Tongue (tissue), 3 donors: ENCODE measurements at places on chromosomes 13 and 19.

DNA sequence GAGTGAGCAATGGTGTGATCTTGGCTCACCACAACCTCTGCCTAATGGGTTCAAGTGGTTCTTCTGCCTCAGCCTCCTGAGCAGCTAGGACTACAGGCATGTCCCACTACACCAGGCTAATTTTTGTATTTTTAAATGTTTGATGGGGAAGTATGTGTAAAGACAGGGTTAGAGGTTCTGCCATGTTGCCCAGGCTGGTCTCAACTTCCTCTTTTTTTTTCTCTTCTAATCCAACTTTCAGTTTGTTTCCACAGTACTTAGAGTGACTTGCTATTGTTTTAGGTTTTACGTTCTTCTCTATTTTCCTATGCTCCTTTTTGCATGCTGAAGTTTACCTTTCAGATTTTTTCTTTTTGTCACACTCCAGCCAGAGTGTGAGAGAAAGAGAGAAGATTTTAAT is 1433.0 kb downstream of the UQCRFS1 start:
- DNase-seq: no peak

DNA sequence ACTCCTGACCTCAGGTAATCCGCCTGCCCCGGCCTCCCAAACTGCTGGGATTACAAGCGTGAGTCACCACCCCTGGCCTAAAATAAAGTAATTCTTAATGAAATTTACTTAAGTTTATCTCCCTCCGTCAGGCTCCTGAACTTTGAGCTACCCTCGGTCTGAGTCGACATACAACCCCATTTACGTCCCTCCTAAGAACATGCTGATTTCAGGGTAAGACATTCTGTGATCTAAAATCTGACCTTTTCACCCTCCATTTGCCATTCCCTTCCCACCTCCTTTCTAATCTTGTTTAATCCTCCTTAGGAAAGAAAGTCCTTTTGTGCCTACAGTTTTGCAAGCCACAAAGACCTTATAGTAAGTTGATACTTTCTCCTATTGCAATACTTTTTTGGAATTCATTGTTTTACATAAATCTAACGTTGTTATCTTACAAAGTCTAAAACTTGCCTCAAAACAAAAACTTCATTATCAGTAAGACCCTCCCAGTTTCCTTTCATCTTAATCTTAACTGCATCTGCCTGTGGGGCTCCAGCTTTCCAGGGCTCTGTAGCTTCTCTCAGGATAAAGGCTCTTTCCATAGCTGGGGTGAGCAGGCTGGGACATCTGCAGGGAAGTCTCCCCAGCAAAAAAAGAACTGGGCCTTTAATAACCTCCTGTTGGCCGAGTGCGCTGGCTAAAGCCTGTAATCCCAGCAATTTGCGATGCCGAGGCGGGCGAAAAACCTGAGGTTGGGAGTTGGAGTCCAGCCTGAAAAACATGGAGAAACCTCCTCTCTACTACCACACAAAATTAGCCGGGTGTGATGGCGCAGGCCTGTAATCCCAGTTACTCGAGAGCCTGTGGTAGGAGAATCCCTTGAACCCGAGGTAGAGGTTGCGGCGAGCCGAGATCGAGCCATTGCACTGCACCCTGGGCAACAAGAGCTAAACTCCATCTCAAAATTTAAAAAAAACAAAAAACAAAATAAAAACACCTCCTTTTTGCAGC is 143.1 kb downstream of the ZNF737 start:
- peak; percentile 32 for DNase-seq

DNA sequence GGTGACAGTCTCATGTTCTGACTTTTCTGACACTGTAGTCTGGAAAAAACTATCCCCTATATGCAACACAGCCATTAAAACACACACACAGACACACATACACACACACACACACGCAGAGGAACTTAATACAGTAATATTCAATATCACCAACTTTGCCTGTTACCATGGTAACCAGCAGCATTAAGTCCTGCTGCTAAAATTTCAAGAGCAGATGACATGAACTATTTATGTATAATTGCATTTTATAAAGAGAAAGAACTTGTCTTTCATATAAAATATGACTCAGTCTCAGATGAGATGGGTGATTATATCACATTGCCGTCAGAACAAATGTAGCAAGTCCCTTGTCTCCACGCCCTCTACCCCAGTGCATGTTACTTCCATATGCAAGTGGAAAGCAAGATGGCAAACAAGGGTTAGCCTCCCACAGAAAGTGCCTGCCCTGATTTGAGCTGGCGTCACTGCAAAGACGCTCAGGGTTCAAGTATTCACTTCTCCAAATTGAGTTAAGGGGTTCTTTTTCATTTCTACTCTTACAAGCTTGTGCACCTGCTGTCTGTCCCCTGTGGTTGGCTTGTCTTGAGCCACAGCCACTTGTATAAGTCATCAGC is 576.8 kb downstream of the UQCRFS1 start:
- no peak for DNase-seq

- DNase-seq: no peak
Observed at GRCh38 chr13:114194853-114195252, 15.8 kb downstream of the CFAP97D2 start.

DNA sequence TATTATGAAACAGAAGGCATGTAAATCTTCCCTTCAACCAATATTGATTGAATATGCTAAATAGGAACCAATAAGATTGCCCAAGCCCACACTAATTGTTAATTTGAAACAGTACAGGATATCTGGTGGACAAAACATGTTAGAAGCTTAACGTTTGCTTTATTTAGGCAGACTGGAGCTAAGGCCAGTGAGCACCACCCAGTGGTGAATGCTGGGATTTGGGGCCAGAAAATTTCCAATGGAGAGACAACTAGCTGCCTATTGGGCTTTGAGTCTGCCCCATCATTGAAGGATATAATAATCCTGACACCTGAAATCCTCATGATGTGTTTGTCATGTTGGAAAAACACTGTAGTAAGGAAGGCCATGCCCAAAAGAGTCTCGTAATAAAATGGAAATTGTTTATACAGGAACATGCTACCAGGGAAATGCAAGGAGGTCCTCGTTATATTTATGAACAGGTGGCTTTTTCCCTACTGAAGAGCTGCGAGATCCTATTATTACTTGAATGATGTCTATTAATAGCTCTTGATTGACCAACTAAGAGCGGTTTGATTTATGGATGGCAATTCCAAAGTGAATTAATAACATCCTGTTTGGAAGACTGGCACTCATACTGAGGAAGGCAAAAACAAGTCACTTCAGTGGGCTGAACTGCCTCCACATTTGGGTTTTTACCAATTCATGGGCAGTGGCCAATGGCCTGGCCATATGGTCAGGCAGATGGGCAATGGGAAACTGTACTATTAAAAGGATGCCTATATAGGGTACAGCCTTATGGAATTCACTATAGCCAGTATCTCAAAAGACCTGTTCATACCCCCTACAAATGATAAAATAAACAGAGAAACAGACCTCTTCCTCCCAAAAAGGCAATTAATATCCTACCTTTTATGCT is 8.7 kb downstream of the SIGLECL1 start:
- DNase-seq: peak; percentile 43

GRCh38 chr13:48094404-48094780 is 512 bp downstream of the MED4 start:
- DNase-seq: peak; percentile 48

DNA sequence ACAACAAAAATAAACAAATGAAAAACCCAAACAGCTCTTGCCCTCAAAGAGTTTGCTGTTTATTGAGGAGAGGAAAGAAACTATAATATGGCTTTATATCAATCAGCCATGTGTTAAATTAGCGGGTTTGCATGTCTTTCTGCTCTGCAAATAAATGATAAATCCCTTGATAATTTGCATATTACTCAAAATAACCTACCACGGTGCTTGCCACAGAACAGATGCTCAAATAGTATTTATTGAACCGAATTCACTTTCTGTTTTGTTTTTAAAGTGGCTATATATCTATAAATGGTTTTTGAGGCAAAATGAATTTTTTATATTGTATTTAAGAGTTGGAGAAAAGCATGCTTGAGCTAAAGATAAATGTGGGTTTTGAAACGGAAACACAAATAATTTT is 428.1 kb downstream of the ITGBL1 start:
- DNase-seq: no peak

- no peak for DNase-seq
Observed at GRCh38 chr13:19646063-19646462, 12.6 kb downstream of the MPHOSPH8 start.

DNA sequence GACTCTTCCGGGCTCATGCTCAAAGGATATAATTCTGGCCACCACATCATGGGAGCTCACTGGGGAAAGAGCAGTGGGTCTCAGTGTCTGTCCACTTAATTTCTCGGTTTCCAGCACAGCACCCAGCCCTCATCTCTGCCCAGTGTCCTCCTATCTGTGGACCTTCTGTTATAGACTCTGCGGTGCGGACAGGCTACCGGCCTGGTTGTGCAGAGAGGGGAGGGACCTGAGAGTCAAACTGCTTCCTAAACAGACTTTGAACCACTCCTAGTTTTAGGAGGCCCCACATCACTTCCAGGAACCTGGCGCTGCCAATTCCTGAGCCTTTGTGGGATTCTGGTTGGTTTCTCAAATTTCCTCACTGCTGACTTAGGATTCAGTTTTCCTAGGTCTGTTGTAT is 59.8 kb upstream of the MED4 start:
- DNase-seq: no peak

DNA sequence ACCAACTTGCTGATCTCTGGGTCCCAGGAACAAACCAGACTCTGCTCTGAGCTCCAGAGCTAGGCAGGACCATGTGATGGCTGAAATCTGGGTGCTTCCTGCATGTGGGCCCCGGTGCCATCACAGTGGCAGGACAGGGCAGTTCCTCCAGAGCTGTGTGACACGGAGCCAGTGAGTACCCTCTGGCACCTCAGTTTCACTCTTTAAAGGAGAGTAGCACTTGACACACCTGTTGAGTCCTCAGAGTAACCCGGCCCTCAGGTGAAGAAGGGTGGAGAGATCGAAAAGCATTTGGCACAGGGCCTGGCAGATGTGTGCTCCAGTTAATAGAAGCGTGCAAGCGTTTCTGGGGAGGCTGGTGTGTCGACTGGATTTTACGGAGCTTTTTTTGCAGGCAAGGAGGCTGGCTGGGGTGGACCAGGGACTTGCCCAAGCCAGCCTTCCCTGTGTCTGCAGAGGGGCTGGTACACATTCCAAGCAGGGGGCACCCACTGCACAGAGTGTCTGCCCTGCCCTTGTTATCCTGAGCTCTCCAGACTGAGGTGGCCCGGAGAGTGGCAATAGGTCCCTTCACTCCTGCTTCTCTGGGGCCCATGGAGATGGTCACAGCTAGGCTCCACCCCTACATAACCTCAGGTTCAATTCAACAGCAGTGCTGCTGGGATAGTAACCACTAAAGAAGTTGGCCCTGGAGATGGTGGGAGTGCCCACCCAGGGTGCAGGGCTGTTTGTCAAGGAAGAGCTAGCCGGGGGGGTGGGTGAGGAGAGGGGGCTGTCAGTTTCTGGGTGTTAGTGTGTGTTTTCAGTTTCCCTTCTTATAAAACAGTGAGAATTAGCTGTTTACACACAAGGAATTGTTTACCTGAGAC is 8.3 kb downstream of the RPS19 start:
- DNase-seq: no peak

DNA sequence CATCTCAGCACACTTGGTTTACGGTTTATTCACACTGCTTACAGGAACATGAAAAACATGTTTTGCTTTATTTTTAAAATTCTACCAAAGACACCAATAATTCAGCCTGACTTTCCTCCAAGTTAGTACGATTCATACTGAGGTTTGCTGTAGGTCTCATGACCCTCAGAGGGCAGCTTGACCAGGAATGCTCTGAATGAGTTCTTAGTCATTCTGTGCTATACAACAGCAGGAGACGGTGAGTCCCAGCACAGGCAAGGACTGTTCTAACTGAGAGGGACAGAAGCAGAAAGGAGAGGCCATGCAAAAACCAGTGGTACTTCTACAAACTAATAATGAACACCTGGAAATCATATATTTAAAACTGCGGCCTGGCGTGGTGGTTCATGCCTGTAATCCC is 6.4 kb downstream of the GRTP1 start:
- no peak for DNase-seq

DNA sequence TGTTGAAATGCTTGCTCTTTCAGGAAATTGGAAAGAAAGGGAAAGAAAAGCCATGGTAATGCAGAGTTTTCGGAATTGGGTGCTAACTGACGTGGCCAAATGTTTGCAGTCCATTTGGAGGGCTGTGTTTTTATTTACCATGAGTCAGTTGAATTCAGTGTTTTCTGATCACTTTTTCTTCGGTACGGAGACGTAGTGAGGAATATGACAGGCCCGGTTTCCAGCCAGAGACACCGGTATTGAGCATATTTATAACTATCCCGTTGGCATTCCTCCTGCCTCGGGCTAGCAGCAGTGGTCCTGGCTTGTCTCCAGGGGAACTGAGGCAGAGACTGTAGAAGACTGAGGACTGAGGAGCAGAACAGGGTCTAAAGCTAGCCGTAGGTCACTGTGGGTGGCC is 1.0 kb downstream of the CDC16 start:
- no peak for DNase-seq

DNA sequence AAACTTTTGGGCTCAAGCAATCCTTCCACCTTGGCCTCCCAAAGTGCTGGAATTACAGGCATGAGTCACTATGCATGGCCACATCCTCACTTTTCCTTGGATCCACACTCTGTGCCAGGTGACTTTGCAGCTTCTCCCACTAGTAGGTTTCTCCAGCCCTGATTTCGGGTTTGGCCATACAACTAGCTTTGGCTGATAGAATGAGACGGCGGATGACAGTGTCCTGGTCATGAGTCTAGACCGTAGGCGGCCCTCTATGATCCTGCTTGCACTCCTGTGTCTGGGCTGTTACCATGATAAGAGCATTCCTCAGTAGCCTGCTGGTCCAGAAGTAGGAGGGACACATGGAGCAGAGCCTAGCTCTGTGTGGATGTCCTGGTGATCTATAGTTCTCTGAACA is 112.5 kb upstream of the KL start:
- no peak for DNase-seq

GRCh38 chr19:56946159-56946558 is 105.6 kb upstream of the PEG3 start:
- peak; percentile 80 for DNase-seq

- no peak for DNase-seq
Observed at GRCh38 chr19:19160461-19161035, 9.5 kb downstream of the MEF2B start.

DNA sequence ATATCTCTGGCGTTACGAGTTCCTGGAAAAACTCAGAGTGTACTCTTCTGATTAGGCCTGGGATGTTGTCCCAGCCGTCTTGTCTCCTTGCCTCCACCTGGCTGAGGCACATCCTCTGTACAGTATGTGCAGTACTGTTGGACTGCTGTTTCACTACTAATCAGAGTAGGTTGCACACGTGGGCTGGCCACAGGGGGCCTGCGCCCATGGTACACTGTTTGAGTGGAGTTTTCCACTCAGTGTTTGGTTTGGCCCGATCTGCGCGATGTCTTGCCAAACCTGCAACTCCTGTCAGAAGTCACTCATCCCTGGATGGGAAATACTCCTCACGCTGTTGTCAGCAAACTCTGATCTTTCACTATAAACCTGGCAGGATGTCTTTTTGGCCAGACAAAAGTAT is 189.6 kb upstream of the CSNK1A1L start:
- DNase-seq: peak; percentile 83

GRCh38 chr19:49327878-49328544 is 3.0 kb upstream of the SLC6A16 start:
- no peak for DNase-seq

DNA sequence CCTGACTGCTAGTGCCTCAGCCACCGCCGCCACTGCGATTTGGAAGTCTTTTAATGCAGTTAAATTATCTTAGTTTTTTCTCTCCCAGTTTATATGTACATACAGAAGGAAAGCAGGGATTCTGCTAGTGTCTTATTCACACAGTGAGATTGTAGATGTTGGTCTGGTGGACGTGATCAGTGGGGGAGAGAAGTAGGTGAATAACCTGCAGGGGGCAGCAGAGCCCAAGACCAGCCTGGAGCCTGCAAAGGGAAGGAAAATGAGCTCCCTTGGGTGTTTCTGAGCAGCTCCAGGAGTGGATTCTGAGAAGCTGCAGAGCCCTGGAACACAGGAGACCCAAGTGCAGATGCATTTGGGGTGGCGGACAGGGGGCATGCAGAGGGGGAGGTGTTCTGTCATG is 26.3 kb downstream of the ZNF844 start:
- DNase-seq: peak; percentile 89
